CD4-positive, alpha-beta T cell treated with Interferon alpha-2 for 1 hour (primary cell): ENCODE measurements at places on chromosomes 7 and 10.

DNA sequence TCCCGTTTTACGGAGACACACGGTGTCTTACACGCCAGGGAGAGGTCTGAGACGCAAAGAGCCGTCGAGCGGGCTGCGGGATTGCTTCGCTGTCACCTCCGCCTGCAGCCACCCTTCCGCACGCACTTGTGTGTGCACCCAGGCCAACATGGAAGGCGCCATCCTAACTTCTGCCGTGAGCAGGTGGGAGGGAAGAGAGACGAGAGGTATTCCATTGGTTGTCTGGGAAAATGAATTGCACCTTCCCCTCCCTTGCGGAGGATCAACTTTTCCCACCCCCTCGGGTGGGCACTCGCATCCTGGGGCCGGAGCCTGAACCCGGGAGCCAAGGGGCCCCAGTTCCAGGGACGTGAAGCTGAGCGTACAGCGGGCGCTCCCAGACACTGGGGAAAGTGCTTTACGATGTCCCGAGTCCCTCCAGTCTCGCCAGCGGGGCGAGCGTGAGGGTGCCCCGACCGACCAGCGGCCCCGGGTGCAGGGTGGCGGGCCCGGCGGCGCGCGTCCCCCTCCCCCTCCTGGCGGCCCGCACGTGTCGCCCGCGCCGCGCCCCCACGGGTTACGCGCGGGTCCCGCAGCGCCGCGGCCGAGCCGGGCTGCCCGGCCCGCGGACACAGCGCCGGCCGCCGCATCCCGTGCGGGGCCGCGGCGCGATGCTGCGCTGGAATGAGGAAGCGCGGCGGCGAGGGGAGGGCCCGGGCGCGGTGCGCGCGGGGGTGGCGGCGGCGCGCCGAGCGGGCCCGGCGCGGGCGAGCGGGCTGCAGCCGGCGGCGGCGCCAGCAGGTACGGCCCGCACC lies 984 bp upstream of the IKZF1 start:
- DNase-seq = no peak

GRCh38 chr7:11726794-11727155 lies 105.2 kb downstream of the THSD7A start:
- DNase-seq = no peak

DNA sequence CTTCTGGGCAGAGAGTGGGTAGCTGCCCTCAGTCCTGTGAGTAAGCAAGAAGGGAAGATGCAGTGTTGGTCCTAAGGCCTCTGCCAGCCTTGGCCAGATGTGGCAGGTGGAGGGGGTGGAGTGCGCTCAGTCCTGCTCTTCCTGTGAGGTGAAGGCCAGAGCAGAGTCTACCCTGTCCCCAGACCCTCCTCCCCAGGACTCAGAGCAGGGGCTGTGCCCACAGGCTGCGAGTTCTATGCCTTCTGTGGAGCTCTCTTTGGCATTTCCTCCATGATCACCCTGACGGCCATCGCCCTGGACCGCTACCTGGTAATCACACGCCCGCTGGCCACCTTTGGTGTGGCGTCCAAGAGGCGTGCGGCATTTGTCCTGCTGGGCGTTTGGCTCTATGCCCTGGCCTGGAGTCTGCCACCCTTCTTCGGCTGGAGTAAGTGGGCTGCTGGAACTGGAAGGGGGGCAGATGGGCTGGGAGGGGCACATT lies 4.0 kb downstream of the OPN4 start:
- DNase-seq = no peak

DNA sequence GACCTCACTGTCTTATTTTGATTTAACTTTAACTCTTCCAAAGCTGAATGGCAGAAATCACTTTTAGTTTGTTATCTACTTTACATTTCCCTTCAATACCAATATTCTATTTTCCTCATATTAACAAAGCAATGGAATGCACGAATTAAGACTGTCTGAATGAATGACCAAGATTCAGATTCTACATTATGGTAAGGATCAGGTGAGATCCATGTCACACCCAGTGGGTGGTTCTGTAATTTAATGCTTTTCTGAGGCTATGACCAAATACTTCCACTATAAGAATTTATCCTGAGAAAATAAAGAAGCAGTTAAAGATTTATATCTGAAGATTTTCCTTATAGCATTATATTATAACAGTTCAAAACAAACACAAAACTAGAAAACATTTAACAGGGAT lies 90.2 kb upstream of the NUPR2 start:
- DNase-seq = no peak

- DNase-seq = no peak
These were observed 43.6 kb downstream of the KLHDC10 start for GRCh38 chr7:130113887-130114286.

- no peak for DNase-seq
These were observed 21.2 kb downstream of the IMMP2L start for GRCh38 chr7:111541067-111541466.

DNA sequence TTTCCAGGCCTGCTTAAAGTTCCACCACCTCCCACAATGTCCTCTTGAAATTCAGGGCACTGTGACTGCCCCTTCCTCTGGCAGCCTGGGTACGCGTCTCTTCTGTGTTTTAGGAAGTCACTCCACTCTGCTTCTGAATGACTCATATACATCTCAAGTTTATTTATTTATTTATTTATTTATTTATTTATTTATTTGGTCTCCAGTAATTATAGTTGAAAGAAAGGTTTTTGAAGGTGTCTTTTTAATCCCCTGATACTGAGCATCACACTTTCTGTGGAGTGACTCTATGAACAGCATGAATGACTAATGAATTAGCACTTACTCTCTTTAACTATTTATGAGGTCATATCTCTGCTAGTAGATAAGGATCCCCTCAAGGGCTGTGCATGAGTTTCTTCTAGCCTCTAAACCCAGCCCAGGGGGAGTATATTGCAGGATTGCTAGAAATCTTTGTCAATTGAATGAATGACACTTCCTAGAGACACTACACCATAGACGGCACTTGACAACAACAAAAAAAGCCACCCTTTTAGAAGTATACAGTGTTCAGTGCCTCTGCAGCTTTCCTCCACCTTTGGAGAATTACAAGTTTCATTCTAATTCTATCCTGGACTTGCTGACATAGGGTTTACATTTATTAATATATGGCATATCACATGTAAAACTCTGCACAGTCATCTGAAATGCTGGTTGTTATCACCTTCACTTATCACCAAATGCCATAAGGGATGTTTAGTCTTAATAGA lies 2.1 kb downstream of the MACC1 start:
- DNase-seq = no peak

DNA sequence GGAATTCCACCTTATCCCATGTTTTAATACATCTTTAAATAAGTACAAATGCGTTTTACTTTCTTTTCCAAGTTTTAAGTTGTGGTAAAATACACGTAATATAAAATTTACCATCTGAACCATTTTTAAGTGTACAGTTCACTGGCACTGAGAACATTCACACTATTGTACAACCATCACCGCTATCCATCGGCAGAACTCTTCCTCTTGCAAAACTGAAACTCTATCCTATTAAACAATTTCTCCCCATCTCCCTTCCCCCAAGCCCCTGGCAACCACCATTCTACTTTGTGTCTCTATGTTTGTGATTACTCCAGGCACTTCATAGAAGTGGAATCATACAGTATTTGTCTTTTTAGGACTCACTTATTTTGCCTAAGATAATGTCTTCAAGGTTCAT lies 33.8 kb downstream of the HIP1 start:
- no peak for DNase-seq

DNA sequence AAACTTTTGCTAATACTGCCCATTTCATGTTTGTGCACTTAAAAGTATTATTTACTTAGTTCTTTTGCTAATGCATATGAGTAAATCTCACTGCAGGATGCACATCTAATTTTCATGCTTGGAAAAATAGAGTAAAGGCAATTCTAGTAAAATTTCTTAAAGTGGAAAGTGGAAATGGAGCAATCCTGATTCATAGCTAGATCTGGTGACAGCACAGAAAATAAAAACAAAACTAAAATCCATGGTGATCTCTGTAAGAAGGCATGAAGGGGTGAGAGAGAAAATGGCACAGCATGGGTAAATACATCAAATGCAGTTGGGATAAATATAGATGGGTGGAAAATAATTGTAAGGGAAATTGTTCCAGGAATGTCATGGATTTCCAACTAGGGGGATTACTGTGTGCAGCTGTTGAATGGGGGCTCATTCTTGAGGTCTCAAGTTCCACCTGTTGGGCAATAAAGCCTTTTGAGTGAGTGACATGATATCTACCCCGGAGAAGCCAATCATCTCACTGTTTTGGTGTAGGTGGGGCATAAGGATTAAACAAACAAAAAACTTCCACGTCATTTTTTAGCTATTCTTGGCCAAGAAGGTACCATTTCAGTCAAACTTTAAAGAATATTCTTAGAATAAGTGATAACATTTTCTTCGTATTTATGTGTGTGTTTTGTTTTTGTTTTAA lies 1.7 kb upstream of the MCU start:
- no peak for DNase-seq

DNA sequence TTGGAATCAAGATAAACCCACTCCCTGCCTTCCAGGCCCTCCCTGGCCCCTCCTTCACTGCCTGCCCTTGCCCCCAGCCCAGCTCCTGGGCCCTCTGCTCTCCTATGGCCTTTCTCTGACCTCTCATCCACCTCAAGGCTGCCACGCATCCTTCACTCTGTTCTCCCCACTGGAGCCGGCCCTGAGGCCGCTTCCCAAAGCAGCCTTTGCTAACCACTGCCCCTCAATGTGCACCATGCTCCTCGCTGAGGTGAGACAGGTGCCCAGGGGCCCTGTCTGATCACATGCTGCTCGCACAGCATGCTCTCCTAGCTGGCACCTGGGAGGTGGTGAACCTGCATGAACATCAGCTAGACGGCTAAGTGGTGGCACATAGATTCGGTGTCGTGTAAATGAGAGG lies 138.5 kb upstream of the RET start:
- no peak for DNase-seq

GRCh38 chr7:141220263-141220880 lies 146.5 kb downstream of the TMEM178B start:
- DNase-seq = no peak

DNA sequence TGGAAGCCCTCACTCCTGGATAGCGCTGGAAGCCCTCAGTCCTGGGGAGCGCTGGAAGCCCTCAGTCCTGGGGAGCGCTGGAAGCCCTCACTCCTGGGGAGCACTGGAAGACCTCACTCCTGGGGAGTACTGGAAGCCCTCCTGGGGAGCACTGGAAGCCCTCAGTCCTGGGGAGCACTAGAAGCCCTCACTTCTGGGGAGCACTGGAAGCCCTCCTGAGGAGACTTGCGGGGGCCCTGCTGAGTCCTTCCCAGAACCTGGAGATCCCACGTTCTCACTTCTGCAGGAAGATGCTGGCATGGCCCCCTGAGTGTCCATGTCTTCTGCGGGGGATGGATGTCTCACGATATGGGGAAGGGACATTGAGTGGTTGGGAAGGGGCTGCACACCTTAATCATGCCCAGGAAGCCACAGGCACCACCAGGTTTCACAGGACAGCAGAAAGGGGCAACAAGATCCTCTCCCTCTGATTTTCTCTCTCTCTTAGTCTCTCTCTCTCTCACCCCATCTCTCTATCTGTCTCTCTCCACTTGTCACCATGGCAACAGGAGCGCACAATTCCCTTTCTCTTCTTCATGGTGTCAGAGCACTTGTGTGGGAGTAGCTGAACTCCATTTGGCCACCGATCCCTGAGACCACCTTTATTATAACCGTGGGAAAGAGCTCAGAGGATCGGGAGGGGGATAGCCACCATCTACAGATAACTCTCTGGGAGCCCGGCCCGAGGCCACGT lies 267.0 kb downstream of the TCERG1L start:
- DNase-seq = no peak

DNA sequence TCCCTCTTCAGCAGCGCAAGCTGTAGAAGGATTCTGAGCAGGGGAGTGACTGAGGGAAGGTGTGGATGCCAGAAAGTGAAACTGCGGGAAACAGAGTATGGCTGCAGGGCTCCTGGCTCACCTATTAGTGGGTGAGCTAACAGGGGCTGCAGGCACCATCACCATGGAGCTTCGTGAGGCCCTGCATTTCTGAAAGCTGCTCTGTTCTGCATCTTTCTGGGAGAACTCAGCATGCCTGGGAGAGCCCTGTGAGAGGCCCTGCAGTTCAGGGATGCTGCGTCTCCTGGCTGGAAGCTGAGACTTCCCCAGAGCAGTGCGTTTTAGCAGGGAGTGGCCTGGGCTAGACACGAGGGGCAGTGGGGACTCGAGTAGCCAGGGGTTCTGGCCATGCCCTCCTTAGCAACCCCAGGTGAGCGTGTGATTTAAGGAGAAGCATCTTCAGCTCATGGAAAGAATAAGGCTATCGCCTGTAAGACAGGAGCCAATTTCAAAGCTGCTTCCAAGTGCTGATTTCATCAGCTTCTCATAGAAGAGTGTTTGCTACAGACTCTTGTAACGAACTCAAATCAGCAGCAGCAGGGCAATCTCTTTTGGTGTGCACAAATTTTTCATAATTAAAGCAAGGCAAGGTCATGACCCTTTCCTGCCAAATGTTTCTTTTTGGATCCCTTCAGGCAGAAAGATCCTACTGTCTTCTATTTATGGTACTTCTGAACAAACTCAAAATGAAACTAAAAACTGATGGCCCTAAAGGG lies 293.6 kb upstream of the ZNF32 start:
- no peak for DNase-seq

GRCh38 chr10:101670635-101671034 lies 24.3 kb downstream of the FBXW4 start:
- no peak for DNase-seq

DNA sequence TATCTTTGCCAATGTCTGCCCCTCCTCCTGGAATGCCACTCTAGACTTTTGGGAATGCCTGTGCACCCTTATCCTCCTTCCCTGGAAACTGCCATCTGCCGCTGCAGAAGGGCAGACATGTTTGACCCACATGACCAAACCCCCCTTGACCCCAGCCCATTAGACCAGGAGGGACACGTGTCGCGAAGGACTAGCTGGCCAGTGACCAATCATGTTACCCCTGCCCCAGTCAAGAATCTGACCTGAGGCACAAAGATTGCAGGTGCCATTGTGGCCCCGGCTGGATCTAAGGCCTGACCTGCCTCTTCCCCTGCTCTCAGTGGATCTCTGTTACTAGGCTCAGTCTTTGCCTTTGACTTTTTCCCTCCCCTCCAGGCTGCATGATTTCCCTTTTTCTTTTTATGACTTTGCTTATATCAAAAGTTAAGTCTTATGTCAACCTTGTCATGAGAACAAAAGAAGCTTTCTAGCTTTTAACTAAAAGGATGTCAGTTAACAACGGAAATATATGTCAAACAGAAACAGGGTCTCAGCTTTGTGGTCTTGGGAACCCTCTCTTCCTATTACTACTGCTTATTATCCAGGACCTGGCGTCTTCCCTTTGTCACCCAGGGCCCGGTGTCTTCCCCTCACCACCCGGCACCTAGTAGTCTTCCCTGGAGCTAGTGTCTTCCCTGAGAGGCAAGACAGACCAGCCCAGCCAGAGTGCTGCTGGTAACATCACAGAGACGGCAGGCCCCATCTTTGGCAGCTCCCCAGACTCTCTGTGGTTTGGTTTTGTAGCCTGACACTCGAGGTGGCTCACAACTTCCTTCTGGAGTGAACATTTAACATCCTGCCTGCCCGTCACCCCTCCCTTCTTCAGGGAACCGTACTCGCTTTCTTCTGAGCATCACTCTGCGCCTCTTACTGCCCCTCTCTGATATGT lies 24.4 kb upstream of the PPIF start:
- DNase-seq = peak; percentile 81

GRCh38 chr7:30168835-30169573 lies 34.2 kb downstream of the MTURN start:
- no peak for DNase-seq
